ENCODE measurements at places on chromosomes 7 and 10. TPM values are rescaled to one million over a fixed set of nuclear protein-coding genes. Genes with fewer than 3 reads are reported as not detected.

The EBLN1 gene
- not detected for total RNA-seq

The CASP7 gene
- total RNA-seq: 20.3 TPM

The RBP3 gene
- not detected for total RNA-seq

The MET gene
- total RNA-seq: 68.0 TPM

The MYL10 gene
- total RNA-seq: not detected

The ZNF3 gene
- 30.8 TPM for total RNA-seq

The IRF5 gene
- total RNA-seq: 0.18 TPM

The HMX3 gene
- not detected for total RNA-seq

The PDE6C gene
- not detected for total RNA-seq

The HELLS gene
- 65.8 TPM for total RNA-seq
